ENCODE measurements at places on chromosomes 11 and 22.
A peak's percentile ranks its signal among the peaks of the same experiment; 100 is the strongest.

- DNase-seq: no peak
Observed at GRCh38 chr11:107857550-107858216, 904 bp downstream of the SLC35F2 start.

DNA sequence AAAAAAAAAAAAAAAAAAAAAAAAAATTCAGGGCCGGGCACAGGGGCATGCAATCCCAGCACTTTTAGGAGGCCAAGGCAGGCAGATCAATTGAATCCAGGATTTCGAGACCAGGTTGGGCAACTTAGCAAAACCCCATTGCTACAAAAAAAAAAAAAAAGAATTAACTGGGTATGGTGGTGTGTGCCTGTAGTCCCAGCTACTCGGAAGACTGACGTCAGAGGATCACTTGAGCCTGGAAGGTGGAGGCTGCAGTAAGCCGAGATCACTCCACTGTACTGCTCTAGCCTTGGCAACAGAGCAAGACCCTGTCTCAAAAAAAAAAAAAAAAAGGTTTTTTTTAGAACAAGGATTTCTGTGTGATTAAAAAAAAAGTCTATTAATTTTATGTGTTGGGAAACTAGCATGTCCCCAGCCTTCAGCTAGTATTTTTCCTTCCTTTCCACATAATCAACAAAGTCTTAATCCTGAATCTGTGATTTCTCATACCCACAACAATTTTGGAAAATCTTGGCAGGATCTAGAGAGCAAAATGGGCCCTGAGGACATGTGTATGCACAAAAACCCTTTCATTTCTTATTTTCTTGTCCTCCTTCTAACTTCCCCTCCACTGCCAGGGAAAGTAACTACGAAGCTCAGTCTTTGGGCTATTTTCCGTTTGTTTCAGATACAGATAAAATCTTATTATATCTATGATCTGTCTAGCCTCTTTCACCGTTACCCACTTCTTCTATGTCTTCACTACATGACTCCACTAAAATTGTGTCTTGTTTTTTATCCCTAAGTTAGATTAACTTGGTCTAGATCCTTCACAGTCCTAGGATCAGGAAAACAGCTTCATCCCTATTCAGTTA is 5.7 kb upstream of the AMBRA1 start:
- no peak for DNase-seq

DNA sequence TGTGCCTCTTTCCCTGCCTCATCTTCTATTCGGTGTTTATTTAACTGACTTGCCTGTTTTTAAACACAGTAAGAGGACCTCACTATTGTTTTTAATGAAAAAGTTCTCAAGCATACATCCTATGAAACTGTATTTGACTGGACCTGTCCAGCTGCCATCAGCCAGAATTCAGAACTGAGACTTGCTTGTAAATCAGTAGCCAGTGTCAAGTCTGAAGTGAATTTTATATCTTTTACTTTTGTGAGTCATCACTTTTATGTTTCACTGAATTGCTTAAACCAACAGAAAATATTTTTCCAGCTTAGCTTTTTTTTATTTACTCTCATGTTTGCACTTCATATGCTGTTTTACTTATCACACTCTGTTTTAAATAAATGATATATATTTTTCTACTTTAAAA is 88.3 kb downstream of the LUZP2 start:
- DNase-seq: no peak

DNA sequence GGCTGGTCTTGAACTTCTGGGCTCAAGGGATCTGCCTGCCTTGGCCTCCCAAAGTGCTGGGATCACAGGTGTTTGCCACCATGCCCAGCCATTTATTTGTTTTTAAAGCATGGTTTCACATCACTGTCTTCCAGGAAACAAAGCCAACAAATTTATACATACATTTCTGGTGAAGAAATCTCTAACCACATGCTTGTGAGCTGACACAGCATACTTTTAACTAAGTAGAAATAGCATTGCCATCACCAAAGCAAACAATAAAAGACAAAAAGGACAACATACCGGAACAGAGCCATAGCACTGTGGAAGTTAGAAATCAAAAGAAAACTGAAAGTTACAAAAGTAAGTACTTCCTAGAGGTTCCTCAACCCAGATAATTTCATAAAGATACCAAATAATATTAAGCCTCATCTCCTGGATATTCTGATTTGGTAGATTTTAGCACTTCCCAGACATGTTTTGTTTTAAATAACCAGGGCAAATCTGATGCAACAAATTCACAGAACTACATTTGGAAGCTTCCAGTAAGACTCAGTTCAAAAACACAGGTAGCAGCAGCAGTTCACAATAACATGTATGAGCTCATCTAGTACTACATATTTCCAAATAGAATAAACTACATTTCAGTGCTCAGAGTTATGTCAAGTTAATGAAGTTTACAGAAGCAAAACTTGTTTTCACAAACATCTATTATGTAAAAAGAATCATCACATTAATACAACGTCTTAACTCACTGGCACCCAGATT is 70.6 kb downstream of the RRAS2 start:
- peak; percentile 53 for DNase-seq

DNA sequence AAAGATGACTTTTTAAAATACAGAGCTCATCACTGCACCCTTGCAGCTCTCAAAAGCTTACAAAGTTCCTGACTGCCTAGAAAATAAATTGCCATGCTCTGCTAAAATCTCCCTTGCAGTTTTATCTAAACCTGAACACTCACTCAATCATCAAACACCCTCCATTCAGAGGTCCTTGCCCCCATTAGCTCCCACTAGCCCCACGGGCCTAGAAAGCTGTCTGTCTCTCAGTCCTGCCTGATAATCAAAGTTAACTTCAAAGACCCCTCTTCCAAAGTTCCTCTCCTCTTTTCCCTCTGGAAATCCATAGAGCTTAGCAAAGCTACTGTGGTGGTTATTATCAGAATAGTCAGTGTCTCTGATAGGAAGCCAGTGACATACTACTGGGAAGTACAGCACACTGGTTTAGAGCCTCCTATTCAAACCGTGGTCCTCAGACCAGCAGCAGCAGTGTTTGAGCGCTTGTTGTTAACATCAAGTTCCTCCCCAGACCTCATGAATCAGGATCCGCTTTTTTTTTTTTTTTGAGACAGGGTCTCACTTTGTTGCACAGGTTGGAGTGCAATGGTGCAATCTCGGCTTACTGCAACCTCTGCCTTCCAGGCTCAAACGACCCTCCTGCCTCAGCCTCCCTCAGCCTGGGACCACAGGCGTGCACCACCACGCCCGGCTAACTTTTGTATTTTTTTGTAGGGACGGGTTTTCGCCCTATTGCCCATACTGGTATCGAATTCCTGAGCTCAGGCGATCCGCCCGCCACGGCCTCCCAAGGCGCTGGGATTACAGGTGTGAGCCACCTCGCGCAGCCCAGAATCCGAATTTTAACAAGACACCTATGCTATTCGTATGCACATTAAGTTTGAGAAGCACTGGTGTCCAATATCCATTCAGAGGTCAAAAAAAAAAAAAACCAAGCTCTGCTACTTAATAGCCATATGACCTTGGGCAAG is 1.2 kb downstream of the NDUFC2 start:
- DNase-seq: no peak

GRCh38 chr22:43238526-43239006 is 51.6 kb upstream of the TTLL12 start:
- no peak for DNase-seq

DNA sequence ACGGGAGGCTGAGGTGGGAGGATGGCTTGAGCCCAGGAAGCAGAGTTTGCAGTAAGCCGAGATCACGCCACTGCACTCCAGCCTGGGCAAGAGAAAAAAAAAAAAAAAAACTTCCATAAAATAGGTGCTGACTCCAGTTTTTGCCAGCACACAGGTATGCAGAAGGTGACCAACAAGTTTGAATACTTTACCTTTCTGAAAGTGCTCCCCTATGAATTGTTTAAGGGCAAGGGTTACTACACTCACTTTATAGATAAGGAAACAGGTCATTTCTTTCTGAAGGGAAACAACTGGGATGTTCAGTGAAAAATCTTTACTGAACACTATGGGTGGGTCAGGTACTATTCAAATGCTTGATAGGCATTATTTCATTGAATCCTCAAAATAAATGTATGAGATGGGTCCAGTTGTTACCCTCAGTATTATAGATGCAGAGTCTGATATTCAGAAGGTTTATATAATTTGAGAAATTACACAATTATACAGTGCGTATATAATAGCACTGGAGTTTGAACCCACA is 538.5 kb downstream of the INSC start:
- no peak for DNase-seq

- no peak for DNase-seq
Observed at GRCh38 chr11:107472966-107473365, 15.3 kb upstream of the CWF19L2 start.

DNA sequence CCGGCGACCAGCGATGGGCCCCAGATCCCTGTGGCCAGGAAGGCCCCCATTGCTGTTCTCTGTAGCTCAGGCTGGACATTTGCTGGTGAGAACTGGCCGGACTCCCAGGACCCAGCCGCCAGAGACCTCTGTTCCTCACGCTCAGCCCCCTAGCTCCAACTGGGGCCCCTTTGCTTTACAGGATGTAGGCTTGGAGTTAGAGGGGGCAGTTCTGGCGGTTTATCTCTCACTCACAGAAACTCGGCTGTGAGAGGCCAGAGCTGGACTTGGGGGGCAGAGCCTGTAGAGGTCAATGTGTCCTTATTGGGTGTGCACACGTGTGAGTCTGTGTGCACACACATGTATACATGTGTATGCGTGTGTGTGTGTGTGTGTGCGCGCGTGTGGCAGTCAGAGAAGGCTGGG is 502 bp downstream of the SMIM38 start:
- DNase-seq: no peak

GRCh38 chr11:64267207-64267945 is 16.0 kb downstream of the PLCB3 start:
- no peak for DNase-seq

GRCh38 chr11:75158696-75159150 is 7.8 kb downstream of the SLCO2B1 start:
- DNase-seq: no peak

- DNase-seq: no peak
Observed at GRCh38 chr11:507727-508515, 879 bp upstream of the RNH1 start.

DNA sequence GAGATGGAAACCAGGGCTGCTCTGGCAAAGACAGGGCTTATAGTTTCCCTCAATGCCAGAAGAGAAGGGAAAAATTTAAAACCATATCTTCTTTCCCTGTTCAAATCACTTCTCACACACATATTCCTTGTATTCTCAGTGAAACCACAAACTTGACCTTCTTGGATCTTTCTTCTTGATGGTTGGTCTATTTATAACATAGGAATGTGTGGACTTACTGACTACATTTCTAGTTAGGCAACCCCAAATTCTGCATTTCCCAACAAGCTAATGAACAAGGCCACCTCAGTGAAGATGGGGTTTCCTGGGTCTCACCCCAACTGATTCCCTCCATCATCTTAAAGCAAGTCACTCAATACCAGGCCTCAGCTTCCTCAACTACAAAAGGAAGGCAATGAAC is 3.8 kb upstream of the QSER1 start:
- no peak for DNase-seq

- DNase-seq: no peak
Observed at GRCh38 chr22:50610041-50610451, 9.5 kb downstream of the MAPK8IP2 start.

- no peak for DNase-seq
Observed at GRCh38 chr11:11068113-11068512, 210.3 kb upstream of the ZBED5 start.

- DNase-seq: no peak
Observed at GRCh38 chr11:69644071-69644961, 3.4 kb downstream of the CCND1 start.

- DNase-seq: peak; percentile 15
Observed at GRCh38 chr11:30016588-30017363, at the start of gene KCNA4. Gene KCNA4, minus strand, starts transcription at chr11:30017030. Its CDS starts 4,352 bp downstream, at chr11:30012678.

Data from HS-5 (cell line).